ENCODE measurements at places on chromosomes 5 and 9.

- no peak overlapping the region for H3K4me3 ChIP-seq
- no peaks in the 10 kb centered on the region for H3K27me3 ChIP-seq
- H3K27ac ChIP-seq: no peak overlapping the region
- no peak for DNase-seq
Measured at GRCh38 chr5:174325961-174326360, 280.5 kb downstream of the NSG2 start.

- no peak overlapping the region for H3K27ac ChIP-seq
- H3K27me3 ChIP-seq: no peaks in the 10 kb centered on the region
- H3K36me3 ChIP-seq: no peaks in the 10 kb centered on the region
- H3K4me1 ChIP-seq: peaks cover 11% of the 10 kb centered on the region
- no peak overlapping the region for H3K4me3 ChIP-seq
Measured at GRCh38 chr9:133971121-133971951, 20.8 kb downstream of the VAV2 start.

DNA sequence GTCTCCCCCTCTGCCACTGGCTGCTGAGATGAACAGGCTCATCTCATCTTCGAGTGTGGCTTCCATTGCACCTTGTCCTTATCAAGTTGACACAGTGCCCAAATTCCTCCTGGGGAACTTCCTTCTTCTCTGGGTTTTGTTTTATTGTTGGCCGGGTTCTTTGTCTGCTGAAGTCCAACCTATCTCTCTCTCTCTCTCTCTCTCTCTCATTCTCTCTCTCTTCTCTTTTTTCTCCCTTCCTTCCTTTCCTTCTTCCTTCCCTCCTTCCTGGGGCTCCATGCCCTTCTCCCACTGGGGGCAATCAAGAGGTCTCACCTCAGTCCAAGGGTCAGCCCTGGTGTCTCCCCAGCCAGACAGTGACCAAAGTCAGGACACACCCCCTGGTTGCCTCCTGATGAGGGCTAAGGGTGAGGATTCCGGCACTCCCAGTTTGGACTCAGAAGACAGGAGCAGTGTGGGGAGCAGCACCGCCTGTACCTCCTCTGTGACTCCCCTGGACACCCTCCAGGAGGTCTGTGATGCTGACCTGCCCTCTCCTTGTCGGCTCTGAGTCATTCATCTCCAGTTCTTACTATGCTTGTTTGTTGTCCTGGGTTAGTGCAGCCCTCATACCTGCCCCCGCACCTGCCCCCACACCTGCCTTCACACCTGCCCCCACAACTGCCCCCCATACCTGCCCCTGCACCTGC, 30.7 kb downstream of the KCNT1 start:
- H3K36me3 ChIP-seq: no peaks in the 10 kb centered on the region
- peaks cover 8% of the 10 kb centered on the region for H3K27me3 ChIP-seq
- no peak for DNase-seq
- H3K27ac ChIP-seq: no peak overlapping the region
- H3K4me1 ChIP-seq: peaks cover 5% of the 10 kb centered on the region

GRCh38 chr9:71781391-71781790, 13.1 kb upstream of the CEMIP2 start:
- no peaks in the 10 kb centered on the region for H3K36me3 ChIP-seq
- no peak overlapping the region for H3K27ac ChIP-seq
- DNase-seq: no peak

GRCh38 chr5:124923131-124923530, 176.7 kb upstream of the ZNF608 start:
- DNase-seq: no peak
- no peaks in the 10 kb centered on the region for H3K36me3 ChIP-seq
- no peak overlapping the region for H3K27ac ChIP-seq
- H3K4me1 ChIP-seq: peaks cover 14% of the 10 kb centered on the region

DNA sequence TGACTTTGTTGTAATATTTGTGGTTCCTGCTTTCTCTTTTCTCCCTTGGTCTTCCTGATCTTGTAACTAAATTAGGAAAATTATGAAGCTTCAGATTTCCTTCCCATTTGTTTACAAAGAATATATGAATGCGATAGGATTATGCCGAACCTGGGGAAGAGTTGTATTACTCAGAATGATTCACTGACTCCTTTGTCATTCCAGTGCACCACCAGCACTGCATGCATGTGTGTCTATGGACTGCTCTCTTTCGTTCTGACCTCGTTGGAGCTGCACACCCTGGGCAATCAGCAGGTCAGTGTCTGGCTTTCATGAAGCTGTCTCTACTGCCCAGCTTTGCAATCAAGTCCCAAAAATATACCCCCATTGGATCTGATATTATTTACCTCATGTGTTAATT, 25.5 kb downstream of the NUP188 start:
- DNase-seq: no peak
- H3K27me3 ChIP-seq: no peaks in the 10 kb centered on the region
- no peak overlapping the region for H3K4me3 ChIP-seq
- peaks cover 35% of the 10 kb centered on the region for H3K36me3 ChIP-seq
- no peaks in the 10 kb centered on the region for H3K4me1 ChIP-seq

DNA sequence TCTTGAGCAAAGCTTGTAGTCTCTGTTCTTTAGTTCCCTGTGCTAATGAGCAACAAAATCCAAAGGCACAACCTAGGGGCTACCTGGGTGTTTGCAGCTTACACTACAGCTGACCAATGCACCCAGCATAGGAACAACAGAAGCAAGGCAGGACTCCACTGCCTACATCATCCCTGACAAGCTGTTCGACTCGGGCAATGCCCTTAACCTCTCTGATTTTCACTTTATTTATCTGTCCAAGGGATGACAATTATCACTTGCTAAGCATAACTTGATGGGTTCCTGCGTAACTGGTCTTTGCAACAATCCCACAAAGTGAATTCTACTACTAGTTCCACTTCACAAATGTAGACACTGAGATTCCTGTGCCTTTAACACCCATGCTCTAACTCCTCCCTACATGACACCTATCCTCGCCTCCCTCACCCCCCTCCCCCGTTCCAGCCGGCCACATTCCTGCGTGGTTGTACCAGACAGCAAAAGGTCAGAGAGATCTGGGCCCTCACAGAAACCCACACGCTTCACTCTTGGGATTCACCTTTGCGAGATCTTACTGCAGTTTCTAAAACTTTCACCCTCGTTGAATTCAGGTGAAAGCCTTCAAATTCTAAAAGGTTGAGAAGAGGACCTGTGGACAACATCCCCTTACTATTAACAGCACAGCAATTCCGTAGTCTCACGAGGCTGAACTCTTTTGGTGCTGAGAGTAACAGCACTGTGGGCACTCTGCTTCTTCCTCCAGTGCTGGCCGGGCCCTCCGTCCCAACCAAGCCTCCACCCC, 995 bp downstream of the IPPK start:
- DNase-seq: no peak
- no peaks in the 10 kb centered on the region for H3K36me3 ChIP-seq
- no peak overlapping the region for H3K27ac ChIP-seq

- no peaks in the 10 kb centered on the region for H3K27me3 ChIP-seq
- DNase-seq: no peak
- peak overlapping the region; percentile 77 for H3K4me3 ChIP-seq
Measured at GRCh38 chr5:178131446-178131996, 707 bp downstream of the RMND5B start.

DNA sequence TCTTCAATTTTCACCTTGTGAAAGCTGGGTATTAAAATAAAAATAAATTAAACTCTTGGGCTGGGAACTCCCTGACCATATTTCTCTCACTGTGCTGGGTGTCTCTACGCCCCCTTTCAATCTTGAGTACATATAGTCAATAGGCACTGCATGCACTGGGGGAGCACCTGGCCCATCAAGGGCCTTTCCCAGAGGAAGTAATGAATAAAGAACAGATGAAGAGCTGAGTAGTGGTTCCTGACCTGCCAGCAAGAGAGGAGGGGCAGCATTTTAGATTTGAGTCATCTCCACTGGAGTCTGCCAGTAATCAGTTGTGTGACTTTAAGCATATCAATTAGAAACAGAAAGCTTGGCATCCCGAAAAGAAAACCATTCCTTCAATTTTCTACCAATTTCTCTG, 6.2 kb downstream of the MAPKAP1 start:
- no peak for DNase-seq
- no peaks in the 10 kb centered on the region for H3K27me3 ChIP-seq
- no peak overlapping the region for H3K27ac ChIP-seq
- H3K36me3 ChIP-seq: no peaks in the 10 kb centered on the region
- no peak overlapping the region for H3K4me3 ChIP-seq
- no peaks in the 10 kb centered on the region for H3K4me1 ChIP-seq

DNA sequence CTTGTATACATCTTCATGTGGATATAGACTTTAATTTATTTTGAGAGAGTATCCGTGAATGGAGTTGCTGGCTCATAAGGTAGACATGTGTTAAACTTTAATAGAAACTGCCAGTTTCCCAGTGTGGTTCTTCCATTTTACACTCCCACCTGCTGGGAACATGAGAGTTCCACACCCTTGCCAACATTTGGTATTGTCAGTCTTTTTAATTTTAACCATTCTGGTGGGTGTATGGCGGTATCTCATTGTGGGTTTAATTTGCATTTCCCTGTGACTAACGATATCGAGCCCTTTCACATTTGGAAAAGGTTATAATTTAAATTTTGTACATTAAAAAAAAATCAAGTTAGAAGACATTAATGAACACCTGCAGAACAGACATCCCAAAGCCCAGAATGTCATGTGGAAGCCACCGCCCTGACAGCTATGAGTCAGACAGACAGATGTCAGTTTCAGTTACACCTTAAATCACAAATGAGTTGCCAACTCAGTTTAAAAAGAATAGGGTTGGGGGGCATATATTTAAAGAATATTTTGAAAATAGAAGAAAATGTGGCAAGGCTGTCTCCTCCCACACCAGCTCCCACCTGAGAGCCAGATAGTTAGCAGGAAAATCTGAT, 36.9 kb downstream of the ANKRD33B start:
- H3K4me1 ChIP-seq: no peaks in the 10 kb centered on the region
- no peak overlapping the region for H3K4me3 ChIP-seq
- no peaks in the 10 kb centered on the region for H3K27me3 ChIP-seq

DNA sequence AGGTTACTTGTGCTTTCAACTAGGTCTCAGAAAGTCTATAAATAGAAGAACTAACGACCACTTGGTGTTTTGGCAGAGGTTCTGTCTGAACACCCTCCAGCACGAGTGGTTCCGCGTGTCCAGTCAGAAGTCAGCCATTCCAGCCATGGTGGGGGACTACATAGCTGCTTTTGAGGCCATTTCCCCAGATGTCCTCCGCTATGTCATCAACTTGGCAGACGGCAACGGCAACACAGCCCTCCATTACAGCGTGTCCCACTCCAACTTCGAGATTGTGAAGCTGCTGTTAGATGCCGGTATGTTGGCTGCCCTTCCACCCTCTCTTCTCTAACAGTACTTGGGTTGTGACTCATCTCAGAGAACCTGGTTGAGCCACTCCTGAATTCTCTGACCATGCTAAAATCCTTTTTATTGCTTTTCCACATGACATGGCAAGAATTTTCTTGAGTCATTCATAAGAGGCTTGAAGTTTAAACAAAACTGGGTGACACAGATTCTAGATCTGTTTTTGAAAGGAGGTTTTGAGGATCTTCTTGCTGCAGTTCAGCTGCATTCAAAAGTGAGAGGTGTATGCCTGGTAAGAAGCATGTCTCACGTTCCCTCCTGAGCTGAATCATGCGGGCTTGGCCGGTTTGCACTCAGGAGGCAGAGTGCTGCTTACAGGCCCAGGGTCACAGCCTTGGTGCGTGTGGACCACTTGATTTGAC, 103.1 kb upstream of the DMRT1 start:
- H3K36me3 ChIP-seq: peaks cover 50% of the 10 kb centered on the region
- no peak overlapping the region for H3K27ac ChIP-seq
- no peaks in the 10 kb centered on the region for H3K4me1 ChIP-seq

DNA sequence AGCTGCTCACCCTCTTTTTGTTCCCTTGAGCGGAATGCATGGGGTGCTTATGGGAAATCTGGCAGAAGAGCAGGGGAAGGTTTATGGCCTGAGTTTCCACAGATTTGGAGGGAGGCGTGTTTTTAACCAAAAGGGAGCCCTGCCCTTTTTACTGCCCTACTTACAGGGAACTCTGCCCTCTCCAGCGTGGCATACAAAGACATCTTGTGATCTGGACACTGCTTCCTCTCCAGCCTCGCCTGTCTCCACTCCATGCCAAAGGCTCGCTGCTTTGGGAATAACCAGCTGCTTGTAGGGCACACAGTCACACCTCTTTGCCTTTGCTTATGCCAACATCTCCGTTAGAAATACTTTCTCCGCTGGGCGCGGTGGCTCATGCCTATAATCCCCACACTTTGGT, 314.2 kb downstream of the ARHGAP26 start:
- H3K27me3 ChIP-seq: no peaks in the 10 kb centered on the region
- H3K4me3 ChIP-seq: no peak overlapping the region
- DNase-seq: no peak
- no peak overlapping the region for H3K27ac ChIP-seq
- no peaks in the 10 kb centered on the region for H3K36me3 ChIP-seq
- no peaks in the 10 kb centered on the region for H3K4me1 ChIP-seq

DNA sequence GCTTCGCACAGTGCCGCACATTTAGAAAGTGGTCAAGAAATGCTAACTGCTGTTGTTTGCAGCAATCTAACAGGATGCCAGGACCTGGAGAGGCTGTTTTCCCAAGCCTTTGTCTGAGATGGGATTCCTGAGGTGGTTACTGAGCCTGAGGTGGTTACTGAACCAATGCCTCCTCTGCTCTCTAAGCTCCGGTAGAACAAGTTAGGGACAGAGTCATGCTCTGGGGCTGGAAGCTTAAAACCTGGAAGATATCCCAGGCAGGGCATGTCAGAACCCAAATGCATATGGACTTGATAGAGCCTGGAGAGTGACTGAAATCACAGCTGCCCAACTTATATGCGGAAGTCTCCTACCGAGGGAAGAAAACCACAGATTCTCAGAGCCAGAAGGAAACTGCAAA, 46.5 kb upstream of the FAT2 start:
- DNase-seq: no peak
- H3K4me3 ChIP-seq: no peak overlapping the region
- H3K27me3 ChIP-seq: no peaks in the 10 kb centered on the region
- H3K36me3 ChIP-seq: no peaks in the 10 kb centered on the region
- H3K4me1 ChIP-seq: peaks cover 4% of the 10 kb centered on the region
- H3K27ac ChIP-seq: no peak overlapping the region

- H3K36me3 ChIP-seq: no peaks in the 10 kb centered on the region
- no peak overlapping the region for H3K4me3 ChIP-seq
- no peaks in the 10 kb centered on the region for H3K4me1 ChIP-seq
- no peak for DNase-seq
Measured at GRCh38 chr9:16328349-16328748, 542.1 kb downstream of the BNC2 start.

DNA sequence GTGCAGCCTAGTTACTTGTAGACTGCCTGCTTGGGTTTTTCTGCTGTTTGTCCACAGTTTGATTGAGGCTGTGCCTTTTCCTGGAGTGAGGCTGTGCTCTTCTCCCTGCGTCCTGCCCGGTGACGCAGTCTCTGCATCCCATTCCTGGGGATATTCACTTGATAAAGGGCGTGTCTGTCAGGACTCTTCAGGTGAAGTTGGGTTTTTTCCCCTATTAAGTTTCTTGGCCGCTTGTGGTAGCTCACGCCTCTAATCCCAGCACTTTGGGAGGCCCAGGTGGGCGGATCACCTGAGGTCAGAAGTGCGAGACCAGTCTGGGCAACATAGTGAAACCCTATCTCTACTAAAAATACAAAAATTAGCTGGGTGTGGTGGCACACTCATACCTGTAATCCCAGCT, 50.0 kb upstream of the SUSD3 start:
- no peak overlapping the region for H3K27ac ChIP-seq
- H3K36me3 ChIP-seq: no peaks in the 10 kb centered on the region
- peak; percentile 23 for DNase-seq
